ENCODE measurements at places on chromosomes 13 and 19.

DNA sequence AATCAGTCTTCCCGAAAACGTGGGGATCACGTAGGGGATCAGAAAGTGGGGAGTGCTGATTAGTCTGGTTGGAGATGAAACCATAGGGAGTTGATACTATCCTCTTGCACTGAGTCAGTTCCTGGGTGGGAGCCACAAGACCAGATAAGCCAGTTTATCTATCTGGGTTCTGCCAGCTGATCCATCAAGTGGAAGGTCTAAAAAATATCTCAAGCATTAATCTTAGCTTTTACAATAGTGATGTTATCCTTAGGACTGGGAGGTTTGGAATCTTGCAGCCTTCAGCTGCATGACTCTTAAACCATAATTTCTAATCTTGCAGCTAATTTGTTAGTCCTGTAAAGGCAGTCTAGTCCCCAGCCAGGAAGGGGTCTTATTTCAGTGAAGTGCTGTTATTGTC, 2474.2 kb downstream of the PCDH9 start:
- H3K27ac ChIP-seq = no peak overlapping the region
- H3K27me3 ChIP-seq = no peaks in the 10 kb centered on the region
- no peak overlapping the region for H3K4me3 ChIP-seq
- no peaks in the 10 kb centered on the region for H3K36me3 ChIP-seq
- no peaks in the 10 kb centered on the region for H3K4me1 ChIP-seq

GRCh38 chr13:47168618-47169017, 271.8 kb upstream of the HTR2A start:
- no peak for DNase-seq
- H3K4me1 ChIP-seq = no peaks in the 10 kb centered on the region
- no peaks in the 10 kb centered on the region for H3K36me3 ChIP-seq
- H3K27me3 ChIP-seq = no peaks in the 10 kb centered on the region
- no peak overlapping the region for H3K27ac ChIP-seq
- H3K4me3 ChIP-seq = no peak overlapping the region

- peaks cover 56% of the 10 kb centered on the region for H3K36me3 ChIP-seq
- no peaks in the 10 kb centered on the region for H3K27me3 ChIP-seq
- peaks cover under 1% of the 10 kb centered on the region for H3K4me1 ChIP-seq
- H3K27ac ChIP-seq = no peak overlapping the region
- H3K4me3 ChIP-seq = no peak overlapping the region
Measured at GRCh38 chr13:110697842-110698241, 8.1 kb downstream of the CARS2 start.

DNA sequence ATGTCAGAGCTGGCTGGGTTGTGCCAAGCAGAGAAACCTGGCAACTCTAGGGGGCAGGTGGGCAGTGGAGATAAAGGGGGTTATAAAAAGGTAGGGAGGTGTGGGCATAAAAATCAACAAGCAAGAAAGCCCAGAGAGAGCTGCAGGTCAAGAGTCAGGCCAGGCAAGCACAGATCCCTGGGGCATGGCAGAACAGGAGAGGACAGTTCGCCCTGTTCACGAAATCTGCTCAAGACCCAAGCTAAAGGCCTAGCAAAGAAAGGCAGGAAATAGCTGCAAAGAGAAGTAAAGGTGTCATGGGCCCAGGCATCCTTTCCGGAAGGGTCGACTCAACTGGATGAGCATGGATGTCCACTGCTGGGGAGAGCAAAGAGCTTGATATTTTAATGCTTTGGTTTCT, 3.4 kb downstream of the MBNL2 start:
- DNase-seq = no peak
- H3K36me3 ChIP-seq = no peaks in the 10 kb centered on the region
- peaks cover 36% of the 10 kb centered on the region for H3K4me1 ChIP-seq
- H3K27ac ChIP-seq = peak overlapping the region; percentile 95

DNA sequence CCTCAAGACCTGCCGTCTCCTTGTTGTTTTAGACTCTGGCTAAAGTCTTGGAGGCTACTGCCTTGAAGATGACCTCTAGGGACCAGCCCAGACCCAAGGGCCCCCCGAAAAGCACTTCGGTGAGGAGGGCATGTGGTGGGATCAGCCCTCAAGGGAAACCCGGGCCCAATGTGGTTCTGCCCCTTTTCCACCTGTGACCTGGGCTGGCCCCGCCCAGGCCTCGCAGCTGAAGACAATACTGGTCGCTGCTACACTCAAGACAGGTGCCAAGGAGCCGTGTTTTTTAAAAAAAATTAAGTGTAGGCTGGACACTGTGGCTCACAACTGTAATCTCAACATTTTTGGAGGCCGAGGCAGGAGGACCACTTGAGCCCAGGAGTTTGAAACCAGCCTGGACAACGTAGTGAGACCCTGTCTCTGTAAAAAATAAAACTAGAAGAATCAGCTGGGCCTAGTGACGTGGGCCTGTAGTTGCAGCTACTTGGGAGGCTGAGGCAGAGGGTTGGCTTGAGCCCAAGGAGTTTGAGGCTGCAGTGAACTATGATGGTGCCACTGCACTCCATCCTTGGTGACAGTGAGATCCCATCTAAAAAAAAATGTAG, 903 bp downstream of the TLE6 start:
- no peaks in the 10 kb centered on the region for H3K36me3 ChIP-seq
- H3K27me3 ChIP-seq = peaks cover 29% of the 10 kb centered on the region
- no peak for DNase-seq
- H3K4me1 ChIP-seq = peaks cover 22% of the 10 kb centered on the region

GRCh38 chr13:104181526-104182231, 1115.5 kb upstream of the SLC10A2 start:
- H3K27me3 ChIP-seq = no peaks in the 10 kb centered on the region
- no peak for DNase-seq
- no peak overlapping the region for H3K27ac ChIP-seq

GRCh38 chr13:35621989-35622388, 145.5 kb upstream of the MAB21L1 start:
- no peaks in the 10 kb centered on the region for H3K27me3 ChIP-seq
- no peaks in the 10 kb centered on the region for H3K4me1 ChIP-seq
- H3K4me3 ChIP-seq = no peak overlapping the region
- no peak overlapping the region for H3K27ac ChIP-seq

DNA sequence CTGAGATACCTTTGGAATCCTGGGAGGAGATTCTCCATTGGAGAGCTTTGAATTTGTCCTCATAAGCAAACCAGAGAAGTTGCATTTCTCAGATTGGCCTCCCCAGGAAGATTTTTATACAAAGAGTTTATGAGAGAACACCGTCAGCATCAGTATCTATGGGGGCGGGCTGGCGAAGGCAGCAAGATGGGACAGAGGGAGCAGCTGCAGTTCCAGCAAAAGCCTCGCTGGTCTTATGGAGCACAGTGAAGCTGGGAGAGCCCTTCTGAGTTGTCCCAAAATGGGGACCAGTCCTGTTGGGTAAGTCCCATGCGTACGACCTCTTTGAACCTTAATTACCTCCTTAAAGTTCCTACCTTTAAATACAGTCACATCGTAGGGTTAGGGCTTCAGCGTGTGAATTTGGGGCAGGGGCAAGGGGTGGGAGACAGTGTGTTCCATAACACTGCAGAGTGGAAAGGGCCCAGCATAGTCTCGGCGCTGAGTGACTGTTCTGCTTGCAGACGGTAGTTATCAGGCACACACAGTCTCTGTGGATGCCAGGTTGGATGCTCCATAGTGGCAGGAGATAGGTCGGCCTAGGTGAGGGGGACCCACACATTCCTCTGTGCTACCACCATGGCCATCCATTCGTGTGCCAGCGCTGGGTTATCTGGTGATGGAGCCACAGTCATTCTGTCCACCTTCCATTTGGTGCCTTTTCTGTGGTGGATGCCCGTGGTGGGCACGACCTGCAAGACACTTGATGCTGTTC, 34.9 kb upstream of the GPR183 start:
- no peaks in the 10 kb centered on the region for H3K4me1 ChIP-seq
- no peaks in the 10 kb centered on the region for H3K27me3 ChIP-seq
- peaks cover 52% of the 10 kb centered on the region for H3K36me3 ChIP-seq
- no peak overlapping the region for H3K27ac ChIP-seq

- no peak overlapping the region for H3K27ac ChIP-seq
- no peaks in the 10 kb centered on the region for H3K36me3 ChIP-seq
- no peak for DNase-seq
Measured at GRCh38 chr13:66482836-66483235, 747.3 kb downstream of the PCDH9 start.

DNA sequence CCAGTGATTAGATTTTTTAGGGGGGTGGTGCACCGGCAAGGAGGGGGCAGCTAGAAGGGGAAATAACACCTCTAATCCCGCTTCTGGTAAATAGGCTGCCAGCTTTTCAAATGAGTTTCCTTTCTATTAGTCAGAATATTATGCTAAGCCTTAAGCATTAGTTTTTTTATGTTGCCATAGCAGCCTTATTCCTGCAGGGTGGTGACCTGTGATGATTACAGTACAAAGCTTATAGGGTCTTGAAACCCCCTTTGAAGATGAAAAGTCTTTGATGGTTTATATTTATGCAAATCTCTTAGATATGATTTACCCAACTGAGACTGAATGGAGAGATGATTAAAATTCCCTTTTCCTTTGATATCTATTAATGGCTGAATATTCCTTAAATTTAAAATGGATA, 109.8 kb downstream of the ZIC5 start:
- H3K36me3 ChIP-seq = no peaks in the 10 kb centered on the region
- DNase-seq = no peak
- no peaks in the 10 kb centered on the region for H3K4me1 ChIP-seq
- no peaks in the 10 kb centered on the region for H3K27me3 ChIP-seq

GRCh38 chr13:34593658-34594057, 348.4 kb upstream of the NBEA start:
- DNase-seq = no peak
- H3K27me3 ChIP-seq = no peaks in the 10 kb centered on the region
- H3K4me1 ChIP-seq = no peaks in the 10 kb centered on the region
- no peak overlapping the region for H3K27ac ChIP-seq

GRCh38 chr13:50123515-50123861, 108.2 kb downstream of the KCNRG start:
- H3K27ac ChIP-seq = peak overlapping the region; percentile 97
- DNase-seq = no peak
- peaks cover 27% of the 10 kb centered on the region for H3K27me3 ChIP-seq
- peak overlapping the region; percentile 91 for H3K4me3 ChIP-seq

DNA sequence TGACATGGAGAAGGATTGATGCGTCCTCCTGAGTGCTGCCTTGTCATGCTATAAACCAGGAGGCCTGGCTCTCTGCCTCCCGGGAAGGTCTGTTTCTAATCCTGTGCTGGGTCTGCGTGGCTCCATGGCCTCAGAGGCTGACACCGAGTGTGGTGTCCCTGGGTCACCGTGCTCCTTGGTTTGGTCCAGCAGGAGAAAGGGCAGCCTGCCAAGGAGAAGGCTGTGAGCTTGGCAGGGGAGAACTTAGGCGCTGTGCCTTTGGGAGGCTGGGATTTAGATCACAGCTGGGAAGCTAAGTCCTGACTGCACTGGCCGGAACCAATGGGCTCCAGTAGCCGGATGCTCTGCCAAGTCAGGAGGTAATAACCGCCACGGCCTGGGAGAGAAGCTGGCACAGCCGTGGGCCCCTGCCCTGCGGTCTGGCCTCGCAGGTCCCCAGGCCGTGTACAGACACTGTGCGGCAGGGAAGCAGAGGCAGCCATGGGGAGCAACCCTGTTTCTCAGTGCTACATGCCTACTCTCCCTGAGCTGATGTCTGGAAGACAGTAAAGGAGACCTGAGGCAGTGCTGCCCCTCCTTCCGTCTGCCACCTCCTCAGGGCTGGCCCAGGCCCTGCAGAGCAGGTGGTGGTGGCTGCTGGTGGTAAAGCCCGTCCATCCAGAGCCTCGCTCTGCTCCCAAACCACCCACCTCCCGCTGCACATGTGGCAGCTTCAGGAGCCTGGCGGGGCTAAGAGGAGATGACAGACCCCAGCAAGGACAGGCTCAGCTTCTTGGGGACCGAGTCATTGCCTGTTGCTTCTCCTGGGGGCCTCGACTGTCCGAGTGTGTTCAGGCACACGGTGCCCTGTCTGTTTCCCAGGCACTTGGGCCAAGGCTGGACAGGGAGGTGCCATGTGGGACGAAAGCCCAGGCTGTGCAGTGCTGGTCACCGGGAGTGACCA, 44.9 kb downstream of the C13orf46 start:
- H3K36me3 ChIP-seq = no peaks in the 10 kb centered on the region
- no peak overlapping the region for H3K27ac ChIP-seq
- H3K4me1 ChIP-seq = no peaks in the 10 kb centered on the region
- DNase-seq = peak; percentile 27
- no peaks in the 10 kb centered on the region for H3K27me3 ChIP-seq

GRCh38 chr13:21232599-21232998, 56.1 kb downstream of the MRPL57 start:
- H3K4me3 ChIP-seq = no peak overlapping the region
- no peaks in the 10 kb centered on the region for H3K36me3 ChIP-seq
- no peak for DNase-seq
- no peaks in the 10 kb centered on the region for H3K27me3 ChIP-seq
- no peak overlapping the region for H3K27ac ChIP-seq
- H3K4me1 ChIP-seq = no peaks in the 10 kb centered on the region

DNA sequence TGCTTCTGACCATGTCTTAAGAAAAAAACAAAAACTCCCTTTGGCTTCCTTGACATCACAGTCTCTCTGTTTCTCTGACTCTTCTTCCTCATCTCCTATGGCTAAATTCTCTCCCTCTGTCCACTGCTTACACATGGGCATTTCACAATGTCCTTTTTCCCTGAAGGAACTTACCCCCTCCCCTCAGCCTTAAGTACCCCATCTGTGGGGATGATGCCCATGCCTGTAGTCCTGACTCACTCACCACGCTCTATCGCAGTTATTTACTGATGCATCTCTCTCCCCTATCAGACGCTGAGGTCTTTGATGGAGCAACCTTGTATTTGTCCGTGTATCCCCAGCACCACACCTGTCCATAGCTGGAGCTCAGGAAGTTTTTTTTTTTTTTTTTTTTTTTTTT, 32.4 kb downstream of the ACTN4 start:
- no peak overlapping the region for H3K4me3 ChIP-seq
- DNase-seq = no peak
- H3K36me3 ChIP-seq = peaks cover 34% of the 10 kb centered on the region
- peaks cover 96% of the 10 kb centered on the region for H3K4me1 ChIP-seq
- no peaks in the 10 kb centered on the region for H3K27me3 ChIP-seq
- H3K27ac ChIP-seq = peak overlapping the region; percentile 99

DNA sequence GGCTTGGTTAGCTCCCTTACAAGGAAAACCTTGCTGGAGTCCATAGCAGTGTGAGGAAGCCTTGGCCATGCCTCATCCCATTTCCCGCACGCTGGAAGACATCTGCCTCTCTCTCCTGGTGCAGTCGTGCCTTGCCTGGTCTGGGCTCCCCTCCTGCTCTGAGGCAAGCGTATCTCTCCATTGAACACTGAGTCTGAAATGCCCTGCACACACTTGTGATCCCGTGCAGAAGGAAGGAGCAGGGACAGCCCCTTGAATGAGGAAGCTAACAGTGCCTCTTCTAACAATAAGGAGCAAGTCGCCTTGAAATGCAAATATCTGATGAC, 407 bp upstream of the ZNF440 start:
- peaks cover 4% of the 10 kb centered on the region for H3K36me3 ChIP-seq
- H3K27me3 ChIP-seq = no peaks in the 10 kb centered on the region
- peak overlapping the region; percentile 97 for H3K4me3 ChIP-seq

DNA sequence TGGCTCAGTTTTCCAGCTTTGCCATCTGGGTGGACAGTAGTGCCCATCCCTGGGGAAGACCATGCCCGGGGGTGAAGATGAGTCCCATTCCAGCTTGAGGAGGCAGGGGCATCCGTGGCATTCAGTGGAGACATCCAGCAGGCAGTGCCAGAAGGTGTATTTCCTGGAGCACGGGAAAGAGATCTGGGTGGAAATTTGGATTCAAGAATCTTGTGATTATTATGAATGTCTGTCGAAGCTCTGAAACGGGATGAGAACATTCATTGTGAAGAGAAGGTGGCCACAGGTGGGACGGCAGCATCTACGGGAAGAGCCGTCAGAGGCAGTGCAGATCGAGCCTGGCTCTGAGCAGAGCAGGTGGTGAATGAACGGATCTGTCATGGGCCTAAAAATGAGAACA, 167.3 kb upstream of the RNF113B start:
- H3K4me1 ChIP-seq = no peaks in the 10 kb centered on the region
- no peak for DNase-seq
- H3K4me3 ChIP-seq = no peak overlapping the region
- H3K36me3 ChIP-seq = peaks cover 5% of the 10 kb centered on the region
- H3K27me3 ChIP-seq = no peaks in the 10 kb centered on the region
